ENCODE measurements at places on chromosomes 13 and 19.

- DNase-seq = peak; percentile 1
These were observed 110.1 kb downstream of the KCTD15 start for GRCh38 chr19:33906578-33907335.

DNA sequence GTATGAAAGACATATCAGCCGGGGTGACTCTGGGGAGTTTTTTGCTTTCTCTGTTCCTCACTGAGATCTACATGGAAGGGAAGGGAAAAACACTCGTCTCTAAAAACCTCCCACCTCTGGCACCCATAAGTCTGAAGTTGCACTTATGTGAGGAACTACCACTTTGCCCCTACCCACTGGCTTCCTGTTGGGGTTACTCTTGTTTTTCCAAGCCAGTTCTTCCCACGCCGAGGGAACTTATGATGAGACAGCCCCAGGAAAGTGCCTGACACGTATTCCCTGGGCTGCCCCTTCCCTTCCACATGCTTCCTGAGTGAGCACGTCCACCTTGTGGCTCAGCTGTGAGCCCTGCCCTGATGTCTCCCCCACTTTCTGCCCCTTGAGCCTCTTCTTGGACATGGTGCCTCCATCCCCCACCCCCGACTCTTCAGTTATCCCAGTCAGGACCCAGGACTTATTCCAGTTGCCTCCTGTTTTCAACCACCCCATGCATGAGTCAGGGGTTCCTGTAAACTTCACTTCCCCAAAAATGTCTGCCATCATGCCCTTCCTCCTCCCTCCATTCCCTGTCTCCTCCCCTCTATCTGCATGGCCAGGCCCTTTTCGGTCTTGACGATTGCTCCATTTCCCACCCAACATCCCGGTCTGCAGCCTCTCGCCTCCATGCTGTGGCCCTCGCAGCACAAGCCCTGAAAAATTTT, 5.1 kb upstream of the SIGLEC7 start:
- no peak for DNase-seq

DNA sequence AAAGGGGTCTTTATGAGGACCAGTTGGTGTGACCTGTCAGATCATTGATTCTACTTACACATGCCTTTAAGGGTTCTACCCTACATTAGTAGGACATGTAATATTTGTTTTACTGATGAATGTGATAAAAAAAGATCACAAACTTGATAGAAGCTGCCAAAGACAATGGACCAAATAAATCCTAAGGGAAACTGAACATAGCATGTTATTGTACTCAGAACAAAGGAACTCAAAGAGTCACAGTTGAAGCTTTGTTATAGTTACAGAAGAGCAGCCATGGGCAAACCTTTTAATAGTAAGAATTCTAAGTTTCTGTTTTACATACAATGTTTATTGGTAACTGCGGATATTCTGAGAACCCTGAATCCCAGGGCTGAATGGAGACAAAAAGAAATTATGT, 780.1 kb downstream of the SLITRK6 start:
- DNase-seq = no peak

GRCh38 chr13:101231751-101232428, 184.4 kb downstream of the NALCN start:
- DNase-seq = peak; percentile 10

GRCh38 chr19:18616023-18616422, 3.4 kb downstream of the TMEM59L start:
- DNase-seq = no peak

DNA sequence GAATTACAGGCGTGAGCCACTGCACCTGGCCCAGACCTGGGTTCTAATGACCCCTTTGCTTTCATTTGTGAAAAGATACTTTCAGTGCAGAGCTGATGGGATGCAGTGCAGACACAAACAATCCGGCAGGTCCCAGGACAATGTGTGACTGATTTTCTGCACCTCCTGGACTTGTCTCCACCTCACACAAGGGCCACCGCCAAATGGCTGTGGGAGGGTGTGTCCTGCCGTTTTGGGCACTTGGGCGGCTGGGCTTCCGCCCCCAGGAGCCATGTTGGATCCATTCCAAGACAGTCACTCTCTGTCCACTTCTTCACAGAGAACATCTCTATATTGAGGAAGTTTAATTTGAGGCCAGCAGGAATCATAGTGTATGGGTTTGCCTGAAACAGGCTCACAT, 112.3 kb upstream of the ZNF507 start:
- DNase-seq = no peak

GRCh38 chr13:29411481-29411880, 184.0 kb downstream of the SLC7A1 start:
- peak; percentile 24 for DNase-seq

- DNase-seq = no peak
These were observed 37.3 kb downstream of the KLF2 start for GRCh38 chr19:16361926-16362325.

GRCh38 chr13:29457299-29457698, 138.2 kb downstream of the SLC7A1 start:
- peak; percentile 79 for DNase-seq

DNA sequence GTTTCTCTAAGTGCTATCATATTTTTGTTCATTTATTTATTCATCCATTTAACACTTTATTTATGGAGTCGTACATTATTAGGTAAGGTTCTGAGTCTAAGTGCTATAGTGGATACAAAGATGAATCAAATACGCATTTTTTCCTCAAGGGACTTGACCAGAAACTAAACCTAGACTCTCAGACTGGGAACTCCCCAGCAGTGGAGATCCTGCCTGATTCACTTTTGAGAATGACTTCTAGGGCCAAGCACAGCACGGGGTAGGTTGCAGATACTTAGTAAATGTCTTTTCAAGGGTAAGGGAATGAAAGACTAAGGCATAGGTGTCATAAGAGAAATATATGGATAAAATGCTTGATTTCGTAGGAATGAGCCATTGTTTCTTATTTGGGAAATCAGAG, 7.2 kb downstream of the DNAJC15 start:
- DNase-seq = no peak

GRCh38 chr19:46601318-46602224, at the start of gene CALM3:
CALM3 (plus strand) TSS chr19:46601330; CDS start chr19:46601435, 105 bp downstream.
- no peak for DNase-seq

GRCh38 chr13:91232716-91233115, 114.8 kb upstream of the MIR17HG start:
- DNase-seq = no peak

DNA sequence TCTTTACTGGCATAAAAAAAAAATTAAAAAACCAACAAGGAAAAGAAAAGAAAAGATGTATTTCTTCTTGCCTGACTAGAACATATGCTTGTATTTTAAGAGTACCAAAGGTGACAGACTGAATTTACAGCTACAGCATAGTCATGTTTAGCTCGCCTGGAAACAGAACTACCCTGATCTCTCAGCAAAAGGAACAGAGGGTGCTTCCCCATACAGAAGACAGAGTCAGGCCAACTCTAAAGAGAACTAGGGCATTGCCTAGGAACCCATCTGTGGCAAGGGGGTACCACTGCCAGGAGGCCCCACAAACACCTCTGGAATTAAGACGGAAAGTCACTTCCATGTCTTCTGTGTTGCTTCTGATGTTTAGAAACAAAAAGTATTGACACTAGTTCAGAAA, 252.1 kb upstream of the STARD13 start:
- no peak for DNase-seq

GRCh38 chr13:36362251-36362650, 16.1 kb upstream of the SPART start:
- DNase-seq = peak; percentile 61

GRCh38 chr13:111252446-111253364, 67.7 kb upstream of the TEX29 start:
- peak; percentile 32 for DNase-seq

DNA sequence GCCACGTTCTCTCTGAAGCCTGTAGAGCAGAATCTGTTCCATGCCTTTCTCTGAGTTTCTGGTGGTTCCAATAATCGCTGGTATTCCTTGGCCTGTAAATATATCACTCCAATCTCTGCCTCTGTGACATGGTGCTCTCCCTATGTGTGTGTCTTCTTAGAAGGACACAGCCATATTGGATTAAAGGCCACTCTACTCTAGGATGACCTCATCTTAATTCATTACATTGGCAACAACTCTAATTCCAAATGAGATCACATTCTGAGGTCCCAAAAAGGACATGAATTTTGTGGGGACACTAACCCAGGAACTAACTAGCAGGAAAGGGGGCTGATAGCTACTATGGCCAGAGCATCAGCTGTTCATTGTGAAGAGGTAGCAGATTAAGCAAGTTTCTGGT, 110.7 kb downstream of the KLF12 start:
- DNase-seq = no peak

DNA sequence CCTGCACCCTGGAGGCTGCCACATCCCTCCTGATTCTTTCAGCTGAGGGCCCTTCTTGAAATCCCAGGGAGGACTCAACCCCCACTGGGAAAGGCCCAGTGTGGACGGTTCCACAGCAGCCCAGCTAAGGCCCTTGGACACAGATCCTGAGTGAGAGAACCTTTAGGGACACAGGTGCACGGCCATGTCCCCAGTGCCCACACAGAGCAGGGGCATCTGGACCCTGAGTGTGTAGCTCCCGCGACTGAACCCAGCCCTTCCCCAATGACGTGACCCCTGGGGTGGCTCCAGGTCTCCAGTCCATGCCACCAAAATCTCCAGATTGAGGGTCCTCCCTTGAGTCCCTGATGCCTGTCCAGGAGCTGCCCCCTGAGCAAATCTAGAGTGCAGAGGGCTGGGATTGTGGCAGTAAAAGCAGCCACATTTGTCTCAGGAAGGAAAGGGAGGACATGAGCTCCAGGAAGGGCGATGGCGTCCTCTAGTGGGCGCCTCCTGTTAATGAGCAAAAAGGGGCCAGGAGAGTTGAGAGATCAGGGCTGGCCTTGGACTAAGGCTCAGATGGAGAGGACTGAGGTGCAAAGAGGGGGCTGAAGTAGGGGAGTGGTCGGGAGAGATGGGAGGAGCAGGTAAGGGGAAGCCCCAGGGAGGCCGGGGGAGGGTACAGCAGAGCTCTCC, 6.9 kb upstream of the CEACAM5 start:
- DNase-seq = no peak

DNA sequence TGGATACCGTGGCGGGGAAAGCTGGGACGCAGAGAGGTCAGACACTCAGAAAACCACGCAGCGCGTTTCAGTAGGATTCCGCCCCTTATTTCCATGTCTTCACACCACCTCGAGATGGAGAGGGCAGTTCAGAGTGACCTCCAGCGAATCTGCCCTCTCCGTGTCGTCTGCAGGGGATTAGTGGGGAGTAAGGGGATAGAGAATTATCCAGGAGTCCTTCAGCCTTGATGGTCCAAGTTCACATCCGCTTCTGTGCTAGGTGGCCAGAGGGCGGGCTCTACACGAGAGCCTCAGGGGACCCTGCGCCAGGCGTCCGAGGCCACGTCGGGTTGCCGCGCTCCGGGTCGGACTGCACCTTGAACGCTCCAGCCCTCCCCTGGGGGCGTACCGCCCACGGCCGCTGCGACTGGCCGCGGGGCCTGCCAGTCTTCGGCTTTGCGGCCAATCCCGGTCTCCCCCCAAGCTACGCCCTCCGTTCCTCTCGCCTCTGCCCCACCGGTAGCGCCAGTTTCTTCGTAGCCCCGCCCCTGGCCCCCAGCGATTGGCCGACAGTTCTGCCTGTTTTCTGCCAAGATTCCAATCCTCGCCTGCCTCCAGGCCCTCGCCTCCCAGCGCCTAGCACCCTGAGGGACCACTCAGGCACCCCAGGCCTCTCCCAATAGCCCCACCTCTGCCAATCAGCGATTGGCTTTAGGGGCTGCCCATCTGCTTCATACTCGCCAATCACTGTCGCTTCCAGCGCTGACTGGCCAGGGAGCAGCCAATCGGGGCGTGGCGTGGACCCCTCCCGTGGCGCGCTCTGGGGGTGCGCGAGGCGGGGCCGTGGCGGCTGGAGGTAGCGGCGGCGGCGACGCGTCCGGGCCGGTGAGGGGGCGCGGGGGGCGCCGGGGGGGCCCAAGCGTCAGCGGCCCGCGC, at the start of gene SLC25A42:
SLC25A42 (plus strand) TSS at position 812 of the 915 bp plus-strand sequence. CDS start 32,131 bp downstream, outside the sequence.
- DNase-seq = peak; percentile 100

DNA sequence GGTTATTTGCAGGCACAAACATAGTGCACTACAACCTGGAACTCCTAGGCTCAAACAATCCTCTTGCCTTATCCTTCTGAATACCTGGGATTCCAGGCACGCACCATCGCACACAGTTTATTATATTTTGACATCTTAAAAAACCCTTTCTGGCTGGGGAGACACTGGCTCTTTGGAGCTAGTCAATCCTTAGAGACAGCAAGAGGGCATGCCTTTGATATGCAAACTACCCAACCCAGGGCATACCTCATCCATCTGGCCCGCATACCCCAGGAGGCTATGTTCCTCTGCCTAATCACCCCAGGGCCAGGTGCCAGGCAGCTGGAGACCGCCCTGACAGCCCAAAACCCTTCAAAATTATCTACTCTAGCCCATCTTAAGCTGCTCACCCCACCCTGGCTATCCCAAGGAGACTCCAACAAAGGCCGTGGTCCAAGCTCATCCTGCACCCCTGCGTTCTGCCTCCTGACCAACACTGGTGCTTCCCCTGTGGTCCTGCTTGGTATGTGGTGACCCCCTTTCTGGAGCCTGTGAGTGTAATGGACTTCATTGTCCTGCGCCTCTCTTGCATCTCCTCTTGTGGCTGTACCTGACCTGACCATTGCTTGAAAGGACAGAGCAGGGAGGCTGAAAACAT, 86.4 kb downstream of the RGCC start:
- DNase-seq = no peak

DNA sequence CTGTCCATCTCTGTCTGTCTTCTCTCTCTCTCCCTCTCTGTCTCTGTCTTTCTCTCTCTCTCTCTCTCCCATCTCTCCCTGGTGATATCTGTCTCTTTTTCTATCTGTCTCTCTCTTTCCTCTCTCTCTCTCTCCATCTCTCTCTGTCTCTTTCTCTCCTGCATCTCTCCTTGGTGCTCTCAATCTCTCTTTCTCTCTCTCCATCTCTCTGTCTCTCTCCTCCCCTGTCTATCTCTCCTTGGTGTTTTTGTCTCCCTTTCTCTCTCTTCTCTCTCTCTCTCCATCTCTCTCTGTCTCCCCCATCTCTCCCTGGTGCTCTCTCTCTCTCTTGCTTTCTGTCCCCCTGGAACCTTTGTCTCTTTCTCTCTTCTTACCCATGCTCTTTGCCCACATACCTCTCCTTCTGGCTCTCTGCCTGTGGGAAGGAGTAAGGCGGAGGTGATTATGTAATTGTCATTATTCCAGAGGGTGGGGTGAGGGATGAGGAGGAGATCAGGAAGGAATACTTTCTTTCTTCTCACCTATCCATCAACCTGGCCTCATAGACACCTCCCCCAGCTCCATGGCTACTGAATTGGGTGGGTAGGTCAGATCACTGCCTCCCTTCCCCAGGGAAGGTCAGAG, 30.9 kb upstream of the CYP2B6 start:
- no peak for DNase-seq

- no peak for DNase-seq
These were observed 1.2 kb upstream of the P2RY11 start for GRCh38 chr19:10110076-10110971.

GRCh38 chr13:30274083-30274482, 33.3 kb downstream of the KATNAL1 start:
- no peak for DNase-seq

- DNase-seq = no peak
These were observed 48.7 kb upstream of the ZNF835 start for GRCh38 chr19:56720281-56720680.

DNA sequence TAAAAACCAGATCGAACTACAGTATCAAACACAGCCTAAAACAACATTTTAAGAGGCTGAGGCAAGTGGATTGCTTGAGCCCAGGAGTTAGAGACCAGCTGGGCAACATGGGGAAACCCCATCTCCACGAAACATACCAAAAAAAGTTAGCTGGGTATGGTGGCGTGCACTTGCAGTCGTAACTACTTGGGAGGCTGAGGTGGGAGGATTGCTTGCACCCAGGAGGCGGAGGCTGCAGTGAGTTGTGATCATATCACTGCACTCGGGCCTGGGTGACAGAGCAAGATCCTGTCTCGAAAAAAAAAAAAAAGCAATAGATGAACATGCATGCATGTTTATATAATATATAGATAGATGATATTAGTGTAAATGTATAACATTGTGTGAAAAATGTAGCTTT, 5.2 kb upstream of the MRPS31 start:
- DNase-seq = no peak
